ENCODE measurements at places on chromosomes 11 and 22.

DNA sequence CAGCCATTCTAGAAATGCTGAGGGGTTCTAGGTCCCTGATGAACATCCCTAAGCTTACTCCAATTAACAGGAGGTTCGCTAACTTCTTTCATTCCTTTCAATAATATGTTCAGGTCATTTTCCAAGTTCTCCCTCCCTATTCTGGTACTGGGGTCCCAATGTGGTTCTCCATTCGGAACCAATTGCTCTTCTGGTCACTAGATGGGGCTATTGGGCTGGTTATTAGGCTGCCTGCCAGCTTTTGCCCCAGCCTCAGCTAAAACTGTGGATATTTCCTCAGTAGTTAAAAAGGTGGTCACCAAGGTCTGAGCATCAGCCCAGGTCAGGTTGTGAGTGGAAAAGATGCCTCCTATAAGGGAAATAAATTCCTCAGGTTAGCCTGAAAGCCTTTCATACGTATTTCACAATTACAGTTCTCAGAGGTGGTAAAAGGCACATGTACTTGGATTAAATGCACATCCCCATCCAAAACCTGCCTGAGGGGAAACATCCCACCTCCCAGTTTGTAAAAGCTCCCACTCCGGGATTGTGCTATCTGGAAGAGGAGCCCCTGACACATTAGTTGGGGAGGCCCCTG lies 161.1 kb upstream of the CCDC179 start:
- H3K36me3 ChIP-seq: no peaks in the 10 kb centered on the region
- no peak overlapping the region for H3K4me3 ChIP-seq
- no peaks in the 10 kb centered on the region for H3K4me1 ChIP-seq
- no peak overlapping the region for H3K27ac ChIP-seq
- peak; percentile 14 for DNase-seq

DNA sequence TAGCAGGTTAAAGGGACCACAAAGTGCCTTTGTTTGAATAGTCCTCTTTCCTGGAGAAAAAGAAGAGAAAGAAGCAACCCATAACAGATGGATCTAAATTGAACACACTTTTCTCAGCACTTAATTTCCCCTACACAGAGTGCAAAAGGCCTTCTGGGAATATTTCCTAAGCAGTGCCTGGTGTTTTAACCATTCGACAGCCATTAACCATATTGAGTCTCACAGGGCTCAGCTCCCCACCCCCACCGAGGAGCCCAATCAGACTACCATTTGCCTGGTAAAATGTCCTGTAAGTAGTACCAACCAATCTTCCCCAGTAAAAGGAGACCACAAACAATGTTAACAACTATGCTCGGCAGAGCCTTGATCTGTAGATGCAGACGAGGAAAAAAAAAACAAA lies 40.7 kb upstream of the SLC6A5 start:
- no peak for DNase-seq
- H3K4me1 ChIP-seq: no peaks in the 10 kb centered on the region
- no peak overlapping the region for H3K27ac ChIP-seq
- H3K36me3 ChIP-seq: no peaks in the 10 kb centered on the region
- H3K4me3 ChIP-seq: no peak overlapping the region

- H3K36me3 ChIP-seq: peaks cover 32% of the 10 kb centered on the region
- H3K4me1 ChIP-seq: peaks cover 29% of the 10 kb centered on the region
- peak overlapping the region; percentile 95 for H3K4me3 ChIP-seq
- H3K27ac ChIP-seq: peak overlapping the region; percentile 84
- peak; percentile 39 for DNase-seq
Observed at GRCh38 chr11:65719871-65720210, 757 bp downstream of the RNASEH2C start.

- no peak overlapping the region for H3K4me3 ChIP-seq
- H3K36me3 ChIP-seq: no peaks in the 10 kb centered on the region
- no peaks in the 10 kb centered on the region for H3K27me3 ChIP-seq
- no peak for DNase-seq
Observed at GRCh38 chr11:10398525-10398924, 56.5 kb upstream of the AMPD3 start.

- H3K27me3 ChIP-seq: no peaks in the 10 kb centered on the region
- no peak overlapping the region for H3K27ac ChIP-seq
- H3K36me3 ChIP-seq: no peaks in the 10 kb centered on the region
- no peak for DNase-seq
- no peaks in the 10 kb centered on the region for H3K4me1 ChIP-seq
Observed at GRCh38 chr11:11579012-11579988, 42.5 kb downstream of the GALNT18 start.

GRCh38 chr22:35846804-35847203 lies 129.1 kb downstream of the APOL5 start:
- H3K4me3 ChIP-seq: no peak overlapping the region
- no peaks in the 10 kb centered on the region for H3K27me3 ChIP-seq
- DNase-seq: no peak
- peaks cover 2% of the 10 kb centered on the region for H3K4me1 ChIP-seq
- H3K27ac ChIP-seq: no peak overlapping the region
- H3K36me3 ChIP-seq: no peaks in the 10 kb centered on the region

GRCh38 chr11:124168796-124169195 lies 14.3 kb upstream of the OR10D3 start:
- DNase-seq: no peak
- no peaks in the 10 kb centered on the region for H3K4me1 ChIP-seq
- no peak overlapping the region for H3K27ac ChIP-seq
- peaks cover 10% of the 10 kb centered on the region for H3K27me3 ChIP-seq
- H3K4me3 ChIP-seq: no peak overlapping the region

DNA sequence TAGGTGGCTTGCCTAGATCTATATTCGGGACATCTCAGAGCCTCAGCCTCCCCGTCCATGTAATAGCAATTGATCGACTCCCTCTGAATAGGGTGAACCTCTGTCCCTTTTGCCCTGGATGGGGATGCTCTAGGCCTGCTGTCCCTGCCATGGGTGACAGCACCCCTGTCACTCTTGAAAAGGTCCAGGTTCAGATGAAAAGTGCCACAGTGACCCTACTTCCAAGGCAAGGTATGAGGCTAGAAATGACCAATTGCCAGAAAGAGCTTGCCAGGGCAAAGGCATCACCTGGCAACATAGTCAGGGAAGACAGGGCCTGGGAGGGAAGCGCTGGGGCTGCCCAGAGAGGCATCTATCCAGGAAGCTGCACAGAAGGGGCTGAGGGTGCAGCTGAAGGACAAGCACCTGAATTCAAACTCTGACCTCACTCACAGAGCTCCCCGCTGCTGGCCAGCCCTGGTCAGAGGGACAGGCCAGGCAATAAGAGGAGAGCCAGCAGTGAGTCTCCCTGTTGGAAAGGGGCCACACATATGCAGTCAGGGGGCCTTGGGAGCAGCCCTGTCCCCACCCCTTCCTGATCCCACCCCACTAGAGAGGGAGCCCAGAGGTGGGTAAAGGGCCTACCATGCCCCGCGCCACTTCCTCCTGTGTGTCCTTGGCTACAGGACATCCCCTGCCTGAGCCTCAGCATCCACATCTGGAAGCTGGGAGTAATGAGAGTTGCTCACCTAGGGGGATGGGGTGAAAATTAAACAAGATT lies 9.0 kb upstream of the APOBEC3A start:
- peak overlapping the region; percentile 16 for H3K27ac ChIP-seq
- H3K36me3 ChIP-seq: no peaks in the 10 kb centered on the region
- DNase-seq: no peak
- peaks cover 27% of the 10 kb centered on the region for H3K4me1 ChIP-seq
- H3K27me3 ChIP-seq: peaks cover 26% of the 10 kb centered on the region
- no peak overlapping the region for H3K4me3 ChIP-seq

GRCh38 chr11:11636671-11637070 lies 14.9 kb upstream of the GALNT18 start:
- H3K36me3 ChIP-seq: no peaks in the 10 kb centered on the region
- H3K27me3 ChIP-seq: peaks cover 21% of the 10 kb centered on the region
- DNase-seq: no peak
- no peaks in the 10 kb centered on the region for H3K4me1 ChIP-seq
- H3K4me3 ChIP-seq: no peak overlapping the region
- no peak overlapping the region for H3K27ac ChIP-seq

DNA sequence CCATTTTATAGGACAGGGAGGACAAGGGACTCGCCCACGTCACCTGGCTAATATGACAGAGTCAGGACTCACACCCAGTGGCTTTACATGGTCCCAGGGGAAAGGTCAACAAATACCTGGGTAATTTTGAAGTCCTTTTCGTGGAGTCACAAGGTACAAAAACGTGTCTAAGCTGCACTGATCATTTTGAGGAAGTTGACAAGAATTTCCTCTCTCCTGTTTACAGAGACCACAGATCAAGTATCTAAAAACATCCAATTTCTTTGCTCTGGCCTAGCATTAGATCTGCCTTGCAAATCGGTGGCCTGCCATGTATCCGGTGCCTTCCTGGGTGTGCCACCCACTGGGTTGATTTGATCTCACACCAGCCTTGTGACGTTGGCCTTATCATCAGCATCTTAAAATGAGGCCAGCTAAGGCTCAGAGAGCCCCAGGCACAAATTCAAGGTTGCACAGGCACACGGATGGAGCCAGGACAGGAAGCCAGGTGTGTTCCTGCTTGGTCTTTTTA lies 17.6 kb downstream of the GDPD5 start:
- H3K27ac ChIP-seq: peak overlapping the region; percentile 19
- peak; percentile 57 for DNase-seq
- H3K36me3 ChIP-seq: no peaks in the 10 kb centered on the region
- H3K27me3 ChIP-seq: no peaks in the 10 kb centered on the region
- peaks cover 18% of the 10 kb centered on the region for H3K4me1 ChIP-seq

- peak overlapping the region; percentile 86 for H3K27ac ChIP-seq
- H3K27me3 ChIP-seq: no peaks in the 10 kb centered on the region
- H3K4me3 ChIP-seq: no peak overlapping the region
- DNase-seq: no peak
- H3K36me3 ChIP-seq: peaks cover 19% of the 10 kb centered on the region
Observed at GRCh38 chr11:6735306-6735705, 36.5 kb downstream of the OR2AG2 start.

DNA sequence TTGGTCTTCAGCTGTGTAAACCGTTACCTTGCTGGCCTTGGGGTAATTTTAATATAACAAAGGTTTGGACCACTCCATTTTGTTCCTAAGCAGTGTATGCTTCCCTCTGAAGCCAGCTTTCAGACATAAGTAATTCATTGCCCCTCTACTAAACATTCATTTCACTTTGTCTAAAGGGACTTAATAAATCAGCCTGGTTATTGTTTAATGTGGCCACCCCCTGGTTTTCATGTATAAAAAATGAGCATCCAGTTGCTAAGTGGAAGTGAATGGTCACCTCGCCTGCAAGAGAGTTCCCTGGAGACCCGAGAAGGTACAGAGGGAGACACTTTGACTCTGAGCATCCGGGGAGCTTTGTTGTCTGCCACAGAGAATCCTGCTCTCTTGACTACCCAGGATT lies 3.9 kb downstream of the ABTB2 start:
- peaks cover 4% of the 10 kb centered on the region for H3K36me3 ChIP-seq
- H3K27ac ChIP-seq: no peak overlapping the region

DNA sequence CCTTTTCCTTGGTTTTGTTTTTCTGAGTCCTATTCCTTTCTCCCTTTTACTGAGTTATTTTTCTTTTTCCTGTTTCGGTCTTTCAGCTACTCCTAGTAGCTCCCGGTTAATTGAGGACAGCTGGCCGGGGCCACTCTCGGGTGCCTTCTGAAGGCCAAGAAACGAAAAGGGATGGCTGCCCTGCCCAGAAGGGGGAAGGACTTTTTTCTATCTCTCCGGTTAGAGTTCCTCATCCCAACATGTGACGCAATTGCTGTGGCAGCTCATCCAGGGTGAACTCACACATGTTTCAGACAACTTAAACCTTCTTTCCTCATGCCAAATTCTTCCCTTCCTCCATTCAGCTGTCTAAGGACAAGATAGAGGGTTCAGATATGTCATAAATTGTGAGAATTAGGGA lies 83.6 kb downstream of the PIWIL4 start:
- DNase-seq: no peak
- no peaks in the 10 kb centered on the region for H3K36me3 ChIP-seq
- no peaks in the 10 kb centered on the region for H3K27me3 ChIP-seq
- no peak overlapping the region for H3K27ac ChIP-seq
- no peaks in the 10 kb centered on the region for H3K4me1 ChIP-seq
- H3K4me3 ChIP-seq: no peak overlapping the region

GRCh38 chr22:31969789-31970489 lies 25.6 kb downstream of the YWHAH start:
- H3K4me3 ChIP-seq: peak overlapping the region; percentile 68
- no peaks in the 10 kb centered on the region for H3K36me3 ChIP-seq
- H3K4me1 ChIP-seq: peaks cover 11% of the 10 kb centered on the region

GRCh38 chr11:43954241-43954640 lies 11.8 kb downstream of the C11orf96 start:
- no peaks in the 10 kb centered on the region for H3K36me3 ChIP-seq
- H3K4me1 ChIP-seq: no peaks in the 10 kb centered on the region
- H3K27me3 ChIP-seq: peaks cover 15% of the 10 kb centered on the region
- no peak for DNase-seq
- no peak overlapping the region for H3K4me3 ChIP-seq

- peaks cover 19% of the 10 kb centered on the region for H3K36me3 ChIP-seq
- DNase-seq: no peak
- H3K4me1 ChIP-seq: peaks cover 11% of the 10 kb centered on the region
- no peak overlapping the region for H3K27ac ChIP-seq
- H3K27me3 ChIP-seq: no peaks in the 10 kb centered on the region
Observed at GRCh38 chr11:64219354-64219684, 6.7 kb downstream of the TRPT1 start.

GRCh38 chr11:46916286-46917108 lies 1.9 kb downstream of the LRP4 start:
- no peak overlapping the region for H3K27ac ChIP-seq
- peaks cover 25% of the 10 kb centered on the region for H3K4me1 ChIP-seq
- H3K36me3 ChIP-seq: no peaks in the 10 kb centered on the region
- peak overlapping the region; percentile 66 for H3K4me3 ChIP-seq
- peak; percentile 27 for DNase-seq

DNA sequence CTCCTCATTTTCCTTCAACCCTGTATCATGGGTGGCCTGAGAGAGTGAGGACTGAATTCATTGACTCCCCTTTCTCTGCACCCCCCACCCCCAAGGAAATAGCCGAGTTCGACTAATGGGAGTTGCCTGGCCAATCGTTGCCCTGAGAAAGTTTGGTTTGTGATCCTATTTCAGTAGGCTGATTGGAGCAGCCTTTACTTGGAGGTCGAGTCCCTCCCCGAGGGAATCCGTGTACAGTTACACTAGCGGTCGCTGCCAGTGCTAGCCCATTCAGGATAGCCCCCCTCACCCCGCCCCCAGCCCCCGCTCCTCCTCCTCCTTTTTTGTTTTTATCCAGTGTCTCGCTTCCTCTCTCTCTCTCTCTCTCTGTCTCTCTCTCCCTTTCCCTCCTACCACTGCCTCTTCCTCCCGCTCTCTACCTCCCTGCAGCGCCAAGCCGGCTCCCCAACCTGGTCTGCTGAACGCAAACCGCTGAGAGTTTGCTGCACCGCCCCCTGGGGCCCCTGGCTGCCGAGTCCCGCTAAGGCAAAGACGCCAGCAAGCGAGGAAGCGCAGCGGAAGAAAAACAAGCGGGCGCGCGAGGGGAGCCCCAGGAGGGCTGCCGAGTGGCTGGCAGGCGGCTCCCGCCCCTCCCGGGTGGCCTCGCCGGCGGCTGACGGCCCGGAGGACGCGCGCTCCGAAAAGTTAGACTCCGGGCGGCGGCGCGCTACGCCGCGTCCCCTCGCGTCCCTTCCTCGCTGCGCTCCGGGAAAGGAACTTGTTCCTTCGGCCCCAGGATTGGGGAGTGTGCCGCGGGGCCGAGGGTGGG lies at the start of gene GRAMD1B:
GRAMD1B (plus strand) TSS at position 357 of the 808 bp plus-strand sequence. CDS start 524 bp downstream, outside the sequence.
- H3K27me3 ChIP-seq: peaks cover 2% of the 10 kb centered on the region
- peak within 1 kb of the TSS; percentile 92 for H3K4me3 ChIP-seq
- peak within 1 kb of the TSS; percentile 85 for H3K27ac ChIP-seq
- H3K4me1 ChIP-seq: peaks cover 33% of the 10 kb centered on the region

Data from activated naive CD4-positive, alpha-beta T cell treated with anti-CD3 and anti-CD28 coated beads for 36 hours (primary cell).